Non-pigmented ciliary epithelial cell (primary cell): ENCODE measurements at places on chromosomes 4 and X.
A peak's percentile ranks its signal among the peaks of the same experiment; 100 is the strongest.

DNA sequence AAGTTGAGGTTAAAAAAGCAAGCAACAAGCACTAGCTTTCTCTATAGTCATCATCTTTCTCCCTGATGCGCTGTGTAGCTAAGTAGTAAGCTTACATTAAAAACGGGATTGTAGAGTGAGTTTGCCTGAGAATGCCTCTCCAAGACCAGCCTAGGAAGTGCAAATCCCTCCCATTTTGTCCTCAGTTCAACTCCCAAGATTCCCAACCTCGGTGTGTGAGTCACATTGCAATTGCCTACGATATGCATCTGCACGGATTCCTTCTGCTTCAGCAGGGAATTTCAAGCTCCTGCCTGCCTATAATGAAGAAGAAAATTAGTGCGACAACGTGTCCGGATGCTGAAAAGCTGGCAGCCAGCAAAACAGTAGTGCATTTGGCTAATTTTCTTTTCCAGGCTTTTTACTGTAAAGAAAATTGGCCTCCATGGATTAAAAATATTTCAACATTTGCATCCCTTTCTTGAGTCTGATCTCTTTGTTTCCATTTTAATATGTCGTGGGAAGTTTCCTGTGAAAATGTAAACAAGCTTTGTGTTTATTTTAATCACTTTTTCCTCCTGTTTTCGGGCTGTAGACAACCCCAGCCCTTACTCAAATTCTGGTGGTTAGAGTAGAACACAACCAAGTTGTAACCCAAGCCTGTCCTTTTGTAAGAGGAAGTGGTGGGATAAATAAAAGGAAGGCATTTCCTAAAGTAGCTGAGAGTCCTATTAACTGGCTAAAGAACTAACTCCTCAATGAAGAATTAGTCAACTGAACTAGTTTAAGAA is 58.4 kb upstream of the TET2 start:
- peak; percentile 89 for DNase-seq

DNA sequence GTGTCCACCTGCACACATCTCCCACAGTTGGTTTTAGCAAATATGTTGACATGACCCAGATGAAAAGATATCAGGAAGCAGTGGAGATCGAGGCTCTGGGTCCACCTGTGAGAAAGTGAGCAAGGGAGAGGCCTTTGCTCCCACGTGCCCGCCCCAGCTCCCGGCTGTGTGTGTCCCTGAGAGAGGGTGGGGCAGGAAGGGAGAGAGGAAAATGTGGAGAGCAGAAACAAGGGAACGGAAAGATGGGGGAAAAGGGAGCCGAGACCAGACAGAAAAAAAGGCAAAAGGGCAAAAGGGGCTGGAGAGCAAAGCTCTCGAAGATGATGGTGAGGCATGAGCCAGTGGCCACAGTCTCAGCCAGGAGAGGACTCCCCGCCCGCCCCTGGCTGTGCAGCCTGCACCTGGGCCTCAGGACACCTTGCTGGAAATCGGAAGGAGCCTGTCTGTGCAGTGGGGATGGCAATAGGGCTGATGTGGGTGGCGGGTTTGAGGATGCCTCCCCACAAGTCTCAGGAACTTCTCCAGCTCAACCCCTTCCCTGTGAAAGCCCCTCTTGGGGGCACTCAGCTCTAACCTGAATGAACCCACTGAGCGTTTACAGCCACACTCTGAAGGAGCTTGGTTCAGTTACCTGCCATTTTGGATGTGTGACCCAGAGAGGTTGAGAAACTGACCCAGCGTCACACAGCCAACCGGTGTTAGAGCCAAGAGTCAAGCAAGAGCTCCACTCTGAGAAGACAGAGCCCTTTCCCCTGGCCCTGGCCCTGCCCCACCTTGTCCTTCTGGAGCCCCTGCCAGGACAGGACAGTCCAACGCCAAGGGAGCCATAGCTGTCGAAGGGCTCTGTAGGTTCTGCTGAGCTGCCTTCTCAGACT is 20.3 kb upstream of the MSX1 start:
- DNase-seq = no peak

- DNase-seq = no peak
Measured at GRCh38 chr4:175833574-175834311, 21.7 kb upstream of the GPM6A start.

GRCh38 chr4:152229782-152230289 is 306.1 kb downstream of the FBXW7 start:
- DNase-seq = no peak

DNA sequence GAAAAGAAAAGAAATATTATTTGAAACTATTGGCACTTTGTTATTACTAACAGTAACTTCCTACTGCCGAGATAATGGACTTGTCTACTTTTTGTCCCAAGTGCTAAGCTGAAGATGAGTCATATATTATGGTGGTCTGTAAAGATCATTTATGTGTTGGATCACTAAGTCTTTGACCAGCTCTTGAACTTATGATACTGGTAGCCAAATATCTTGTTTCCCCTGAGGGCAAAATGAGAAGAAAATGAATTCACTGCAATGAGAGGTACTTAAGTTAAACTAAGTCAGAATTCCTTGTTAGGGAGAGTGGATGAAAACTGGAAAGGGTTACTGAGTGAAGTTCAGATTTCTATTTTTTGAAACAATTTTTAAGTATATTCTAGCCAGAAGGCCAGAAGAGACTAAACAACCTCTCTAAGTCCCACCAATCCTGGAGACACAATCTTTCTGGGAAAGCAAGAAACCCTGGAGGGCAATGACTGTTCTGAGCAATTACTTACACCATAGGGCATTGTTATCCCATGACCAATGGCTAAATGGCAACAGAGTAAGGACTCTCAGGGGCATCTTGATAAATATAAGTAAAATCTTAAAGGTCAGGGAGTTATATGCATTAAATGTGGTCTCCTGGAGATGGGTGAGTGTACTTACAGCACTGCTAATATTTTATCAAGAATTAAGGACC is 287.7 kb downstream of the STIM2 start:
- no peak for DNase-seq

GRCh38 chrX:111168314-111168713 is 72.3 kb downstream of the PAK3 start:
- DNase-seq = no peak

- DNase-seq = no peak
Measured at GRCh38 chr4:98976716-98977115, 18.8 kb upstream of the METAP1 start.

DNA sequence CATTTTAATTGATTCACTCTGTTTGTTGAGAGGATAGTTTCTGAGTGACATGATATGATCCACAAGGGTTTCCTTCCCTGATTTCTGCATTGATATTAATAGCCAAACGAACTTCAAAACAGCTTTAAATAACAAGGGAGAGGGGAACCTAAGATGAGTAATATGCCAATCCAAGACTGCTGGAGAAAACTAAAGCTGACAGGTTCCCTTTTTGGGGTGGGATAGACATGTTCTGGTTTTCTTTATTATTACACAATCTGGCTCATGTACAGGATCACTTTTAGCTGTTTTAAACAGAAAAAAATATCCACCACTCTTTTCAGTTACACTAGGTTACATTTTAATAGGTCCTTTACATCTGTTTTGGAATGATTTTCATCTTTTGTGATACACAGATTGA is 182.2 kb downstream of the AR start:
- DNase-seq = no peak

GRCh38 chr4:160299608-160300007 is 1196.7 kb downstream of the RAPGEF2 start:
- DNase-seq = no peak

- no peak for DNase-seq
Measured at GRCh38 chr4:85828027-85828890, 353.3 kb downstream of the ARHGAP24 start.
